ENCODE measurements at places on chromosomes 3 and 15.

DNA sequence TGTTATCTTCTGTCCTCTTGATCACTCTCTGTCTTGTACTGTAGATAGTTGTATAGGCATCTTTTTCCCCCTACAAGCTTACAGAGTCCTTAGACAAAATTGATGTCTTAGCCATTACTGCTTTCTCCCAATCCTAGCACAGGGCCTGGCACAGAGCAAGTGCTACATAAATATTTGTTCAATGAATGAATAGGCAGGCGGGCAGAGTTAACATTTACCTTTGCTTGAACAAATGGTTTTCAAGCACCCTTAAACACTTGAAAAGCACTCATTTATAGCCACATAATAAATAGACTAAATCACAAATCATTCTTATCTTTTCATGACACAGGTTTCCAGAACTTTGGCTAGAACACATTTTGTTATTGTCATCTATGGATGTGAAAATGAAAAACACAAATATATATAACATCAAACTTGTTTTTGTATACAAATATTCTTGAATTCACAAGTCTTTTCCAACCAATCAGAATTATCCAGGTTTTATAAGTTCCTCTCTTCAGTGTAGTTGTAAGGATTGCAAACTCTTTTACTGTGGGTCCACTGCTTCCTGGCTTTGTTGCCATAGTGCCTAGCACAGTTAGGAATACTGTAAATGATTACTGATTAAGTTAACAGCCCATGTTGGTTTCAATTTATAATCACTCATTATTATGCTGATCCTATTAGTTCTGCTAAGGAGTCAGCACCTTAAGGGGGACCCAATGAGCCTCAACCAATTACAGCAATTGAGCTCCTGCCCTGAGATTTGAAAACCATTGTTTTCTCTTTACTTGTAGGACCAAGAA, 61.9 kb downstream of the ISL2 start:
- DNase-seq, result no peak

- DNase-seq, result no peak
Observed at GRCh38 chr15:81813215-81813614, 232.6 kb downstream of the MEX3B start.

GRCh38 chr15:73599934-73600333, 33.3 kb downstream of the NPTN start:
- no peak for DNase-seq

GRCh38 chr15:73781038-73781925, 28.1 kb upstream of the INSYN1 start:
- DNase-seq, result no peak

GRCh38 chr3:160613661-160614060, 48.3 kb upstream of the KPNA4 start:
- no peak for DNase-seq

DNA sequence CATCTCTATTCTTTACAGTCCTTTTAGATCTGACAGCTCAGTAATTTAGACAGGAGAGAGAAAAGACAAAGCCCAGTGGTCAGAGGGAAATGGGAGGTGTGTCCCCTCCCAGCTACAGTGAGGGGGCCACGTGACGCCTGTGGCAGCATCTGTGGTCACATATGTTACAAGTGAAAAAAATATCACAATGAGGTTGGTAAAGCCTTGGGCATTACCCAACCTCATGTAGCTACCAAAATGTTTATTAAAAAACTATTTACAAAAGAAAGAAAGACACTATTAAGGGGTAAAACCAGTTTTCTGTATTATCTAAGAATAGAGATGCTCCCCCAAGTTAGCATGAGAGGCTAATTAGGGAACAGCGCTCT, 42.9 kb upstream of the PLCL2 start:
- peak; percentile 83 for DNase-seq

- no peak for DNase-seq
Observed at GRCh38 chr3:55692957-55693558, 206.0 kb upstream of the WNT5A start.

GRCh38 chr3:36165509-36166290, 214.6 kb upstream of the STAC start:
- DNase-seq, result no peak

DNA sequence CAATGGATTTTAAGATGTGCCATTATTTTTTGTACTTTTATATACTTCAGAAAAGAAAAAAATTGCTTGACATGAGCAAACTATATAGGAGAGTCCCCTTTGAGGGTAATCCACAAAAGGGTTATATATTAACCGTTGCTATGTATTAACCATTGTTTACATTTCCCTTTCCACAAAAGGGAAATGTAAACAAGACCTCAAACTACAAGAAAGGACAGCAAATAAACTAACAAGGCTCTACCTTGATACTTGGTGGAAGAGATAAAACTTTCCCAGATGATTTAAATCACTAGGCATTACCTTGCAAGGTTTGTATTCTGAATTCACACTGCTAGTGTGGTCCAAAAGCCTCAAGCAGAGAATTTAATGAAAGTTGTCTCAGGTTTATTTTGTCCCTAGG, 616.3 kb upstream of the BCHE start:
- no peak for DNase-seq

DNA sequence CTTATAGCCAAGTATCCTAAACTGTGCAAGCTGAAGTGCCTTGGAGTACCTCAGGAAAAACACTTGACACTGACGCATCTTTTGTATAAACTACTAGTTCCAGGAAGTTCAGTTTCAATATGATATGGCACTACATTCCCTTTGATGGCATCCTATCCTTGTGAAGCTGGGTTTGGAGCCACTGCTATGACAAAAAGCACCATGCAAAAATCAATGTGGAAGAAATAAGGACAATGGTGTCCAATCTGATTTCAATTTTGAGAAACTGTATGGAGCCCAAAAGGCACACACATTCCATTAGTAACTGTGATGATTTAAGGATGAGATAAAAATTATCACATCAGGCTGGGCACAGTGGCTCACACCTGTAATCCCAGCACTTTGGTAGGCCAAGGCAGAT, 5.6 kb downstream of the RPS27L start:
- DNase-seq, result no peak

DNA sequence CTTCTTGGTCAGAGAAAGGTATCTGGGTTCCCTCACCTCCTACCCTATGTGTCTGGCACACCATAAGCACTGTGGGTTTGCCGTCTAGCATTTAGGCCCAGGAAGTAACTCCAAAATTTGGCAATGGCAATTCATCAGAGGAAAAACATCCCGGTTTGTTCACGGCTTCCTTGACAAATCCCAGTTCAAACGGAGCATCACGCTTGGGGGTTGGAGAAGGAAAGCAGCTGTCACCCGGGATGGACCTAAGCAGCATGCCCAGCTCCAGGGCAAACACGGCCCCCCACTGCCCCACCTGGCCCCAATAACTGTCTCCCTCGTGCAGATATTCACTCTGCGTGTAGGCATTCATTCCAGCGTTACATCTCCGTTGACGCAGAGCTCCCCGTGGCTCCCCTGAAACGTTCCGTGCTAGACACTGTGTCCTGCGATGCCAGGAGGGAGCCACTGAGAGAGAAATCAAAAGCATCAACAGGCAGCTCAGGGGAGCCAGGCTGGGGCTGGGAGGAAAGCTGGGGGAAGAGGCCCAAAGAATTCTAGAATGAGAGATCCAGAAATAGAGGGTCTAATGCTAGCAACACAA, 41.4 kb downstream of the NTRK3 start:
- DNase-seq, result no peak

GRCh38 chr3:38500688-38501417, 4.7 kb downstream of the EXOG start:
- no peak for DNase-seq

- DNase-seq, result no peak
Observed at GRCh38 chr15:26295336-26296085, 432.4 kb upstream of the ATP10A start.

DNA sequence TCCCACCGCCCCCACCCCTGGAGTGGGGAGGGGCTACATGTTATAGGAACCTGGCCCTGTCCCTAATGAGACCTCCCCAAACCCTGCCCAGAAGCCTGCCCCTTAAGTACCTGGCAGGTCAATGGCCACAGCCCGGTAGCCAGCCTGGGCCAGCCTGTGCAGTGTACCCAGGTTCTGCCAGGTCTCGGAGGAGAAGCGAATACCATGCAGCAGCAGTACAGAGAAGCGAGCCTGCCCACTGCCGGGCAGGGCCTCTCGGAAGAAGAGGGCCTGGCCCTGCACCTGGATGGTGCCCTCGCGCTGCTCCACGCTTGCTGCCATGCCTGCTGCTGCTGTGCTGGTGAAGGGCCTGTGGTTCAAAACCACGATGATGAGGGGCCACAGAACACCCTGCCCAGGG, 2.5 kb downstream of the ABHD14B start:
- DNase-seq, result no peak

DNA sequence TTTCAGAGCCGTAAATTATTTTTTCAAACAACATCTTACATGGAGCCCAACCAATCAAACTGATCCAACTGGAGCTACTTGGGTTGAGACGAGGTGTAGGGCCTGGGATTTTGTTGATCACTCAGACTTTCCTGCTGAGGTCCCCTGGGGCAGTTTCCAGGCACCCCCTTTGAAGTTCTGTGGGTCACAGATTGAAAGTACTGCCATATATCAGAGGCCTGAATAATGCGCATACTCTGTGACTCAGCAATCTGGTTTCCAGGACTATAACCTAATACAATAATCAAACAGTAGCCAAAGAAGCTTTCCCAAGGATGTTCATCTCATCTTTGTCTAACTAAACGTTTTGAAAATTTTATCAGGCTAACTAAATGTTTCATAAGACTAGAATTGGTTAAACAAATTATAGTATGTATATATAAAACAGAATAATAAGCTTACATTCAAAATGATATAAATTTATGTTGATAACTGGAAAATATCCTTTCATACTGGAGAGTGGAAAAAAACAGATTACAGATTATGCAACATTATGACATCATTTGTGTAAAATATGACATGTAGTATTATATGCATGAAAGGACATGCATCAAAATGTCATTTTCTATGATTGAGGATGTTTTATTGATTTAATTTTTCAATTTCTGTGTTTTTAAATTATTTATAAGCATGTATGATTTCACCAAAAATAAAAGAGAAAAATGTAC, 617.1 kb downstream of the NTRK3 start:
- DNase-seq, result no peak

- DNase-seq, result no peak
Observed at GRCh38 chr3:153970047-153970446, 151.1 kb upstream of the ARHGEF26 start.

DNA sequence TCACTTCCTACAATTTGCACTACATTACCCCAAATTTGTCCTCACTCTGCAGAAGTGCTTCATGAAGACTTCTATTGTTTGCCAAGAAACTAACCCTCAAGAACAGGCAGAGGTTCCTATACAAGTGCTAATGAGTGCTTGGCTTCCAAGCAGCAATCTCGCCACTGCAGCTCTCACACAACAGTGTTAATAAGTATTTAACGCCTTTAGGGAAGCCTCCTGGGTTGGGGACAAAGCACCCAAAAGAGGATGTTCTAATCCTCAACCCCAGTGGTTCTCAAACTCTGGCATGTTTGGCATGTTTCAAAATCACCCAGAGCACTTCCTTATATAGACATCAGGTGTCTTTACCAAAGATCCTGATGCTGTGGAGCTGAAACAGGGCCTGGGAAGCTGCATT, 64.6 kb downstream of the ZIC4 start:
- no peak for DNase-seq

GRCh38 chr3:123340336-123340735, 108.6 kb downstream of the ADCY5 start:
- no peak for DNase-seq

- no peak for DNase-seq
Observed at GRCh38 chr3:127409421-127410136, 121.7 kb upstream of the PRR20G start.

DNA sequence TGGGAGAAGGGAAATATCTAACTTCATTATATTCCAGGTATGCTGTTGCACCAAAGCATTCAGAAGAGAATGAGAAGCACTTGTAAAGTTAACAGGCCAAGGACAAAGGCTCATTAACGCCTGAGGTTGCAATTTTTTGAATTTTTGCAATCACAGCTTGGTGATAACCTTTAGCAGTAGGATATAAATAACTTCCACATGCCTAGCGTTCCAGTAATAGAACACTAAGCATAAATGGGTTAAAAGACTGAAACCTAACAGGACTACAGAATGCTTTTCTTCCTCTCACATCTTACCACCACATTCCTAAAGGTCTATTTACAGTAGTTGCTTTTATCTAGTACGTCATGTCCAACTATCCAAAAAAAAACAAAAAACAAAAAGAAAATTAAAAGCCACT, 57.4 kb upstream of the IMPG2 start:
- DNase-seq, result no peak

DNA sequence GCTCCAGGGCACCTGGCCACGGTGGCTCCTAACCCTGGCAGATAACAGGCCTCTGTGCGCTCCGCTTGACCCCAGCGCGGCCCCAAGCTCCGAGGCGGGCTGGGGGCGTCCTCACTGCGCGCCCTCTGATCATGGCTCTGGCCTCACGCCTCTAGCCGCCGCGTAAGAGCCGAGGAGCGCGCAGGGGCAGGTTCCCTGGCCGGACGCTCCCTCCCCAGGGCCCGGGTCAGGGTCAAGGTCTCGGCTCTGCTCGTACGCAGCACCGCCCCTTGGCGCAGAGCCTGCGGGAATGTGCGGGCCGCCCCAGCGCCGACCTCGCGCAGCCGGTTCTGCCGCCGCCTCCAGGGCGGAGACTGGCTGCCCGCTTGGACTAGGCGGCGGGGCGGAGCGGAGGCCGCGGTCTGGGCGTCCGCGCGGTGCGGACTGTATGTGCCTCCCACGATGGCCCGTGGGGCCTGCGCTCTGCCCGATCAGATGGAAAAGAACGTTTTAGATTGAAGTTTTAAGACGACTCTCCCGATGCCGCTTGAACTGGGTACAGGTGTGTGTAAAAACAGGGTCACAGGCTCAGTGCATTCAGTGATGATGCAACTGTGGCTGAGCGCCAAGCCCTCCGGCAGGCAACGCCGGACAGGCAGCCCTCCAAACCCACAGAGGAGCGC, 40.8 kb downstream of the CHST14 start:
- DNase-seq, result peak; percentile 7

- DNase-seq, result peak; percentile 29
Observed at GRCh38 chr15:63156755-63157117, 541 bp downstream of the RPS27L start.

- DNase-seq, result no peak
Observed at GRCh38 chr15:79373728-79374127, 58.4 kb upstream of the MINAR1 start.

DNA sequence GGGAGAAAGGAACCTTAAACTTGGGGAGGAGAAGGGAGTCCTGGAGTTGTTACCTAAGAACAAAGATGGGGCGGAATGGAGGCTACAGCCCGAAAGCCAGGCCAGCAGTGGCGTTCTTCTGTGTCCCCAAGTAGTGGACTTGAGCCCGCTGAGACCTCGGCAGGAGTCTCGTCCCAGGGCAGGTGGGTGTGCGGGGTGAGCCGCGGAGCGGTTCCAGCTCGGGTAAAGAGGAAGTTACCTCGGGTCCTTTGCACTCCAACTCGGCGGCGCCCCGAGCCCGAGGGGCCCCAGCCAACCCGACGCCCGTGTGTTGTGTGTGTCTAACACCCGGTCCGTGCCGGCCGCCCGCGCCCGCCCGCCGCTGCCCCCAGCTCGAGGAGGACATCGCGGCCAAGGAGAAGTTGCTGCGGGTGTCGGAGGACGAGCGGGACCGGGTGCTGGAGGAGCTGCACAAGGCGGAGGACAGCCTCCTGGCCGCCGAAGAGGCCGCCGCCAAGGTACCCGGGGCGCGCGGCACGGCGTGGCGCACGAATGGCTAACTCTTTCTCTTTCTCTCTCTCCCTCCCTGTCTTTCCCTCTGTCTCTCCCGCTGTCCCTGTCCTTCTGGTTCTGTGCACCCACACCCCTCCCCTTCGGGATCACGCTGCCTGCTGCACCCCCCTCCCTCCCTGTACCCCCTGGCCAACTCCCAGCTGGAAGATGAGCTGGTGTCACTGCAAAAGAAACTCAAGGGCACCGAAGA, 959 bp downstream of the TPM1 start:
- peak; percentile 31 for DNase-seq

GRCh38 chr3:148319161-148319915, 378.4 kb upstream of the AGTR1 start:
- peak; percentile 48 for DNase-seq
